ENCODE measurements at places on chromosomes 2 and 18. TPM values are rescaled to one million over a fixed set of nuclear protein-coding genes. Genes with fewer than 3 reads are reported as not detected.

The STPG4 gene
- total RNA-seq, result 0.21 TPM

The UGT1A6 gene
- 4.4 TPM for total RNA-seq

The DLX1 gene
- total RNA-seq, result 0.19 TPM

- DNase-seq, result no peak
Measured at GRCh38 chr2:224221455-224221913, 180.4 kb downstream of the FAM124B start.

DNA sequence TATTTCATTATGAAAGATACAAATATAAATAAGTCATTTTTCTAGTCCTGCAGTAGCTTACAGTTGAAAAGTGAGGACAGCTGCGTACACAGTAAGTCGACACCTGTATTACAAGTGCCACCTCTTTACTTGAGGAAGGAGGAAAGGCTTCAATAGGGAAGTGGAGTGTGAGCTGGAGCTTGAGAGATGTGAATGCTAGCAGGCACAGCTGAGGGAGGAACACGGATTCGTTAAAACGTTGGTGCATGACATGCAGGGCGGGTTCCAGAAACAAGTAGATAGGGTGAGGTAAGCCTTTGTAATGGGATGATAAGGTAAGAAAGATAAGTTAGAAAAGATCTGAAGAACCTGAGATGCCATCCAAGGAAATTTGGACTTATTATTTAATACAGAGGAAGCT is 98.1 kb upstream of the CSRNP3 start:
- no peak for DNase-seq

GRCh38 chr2:239278361-239278760 is 122.5 kb downstream of the HDAC4 start:
- DNase-seq, result no peak

- no peak for DNase-seq
Measured at GRCh38 chr18:13377496-13377895, 158.9 kb downstream of the LDLRAD4 start.

Data from colonic mucosa (tissue), 4 donors.